ENCODE measurements at places on chromosomes 12 and 14.
A peak's percentile ranks its signal among the peaks of the same experiment; 100 is the strongest.

GRCh38 chr12:120925740-120926563 is 21.8 kb upstream of the SPPL3 start:
- no peak for DNase-seq

DNA sequence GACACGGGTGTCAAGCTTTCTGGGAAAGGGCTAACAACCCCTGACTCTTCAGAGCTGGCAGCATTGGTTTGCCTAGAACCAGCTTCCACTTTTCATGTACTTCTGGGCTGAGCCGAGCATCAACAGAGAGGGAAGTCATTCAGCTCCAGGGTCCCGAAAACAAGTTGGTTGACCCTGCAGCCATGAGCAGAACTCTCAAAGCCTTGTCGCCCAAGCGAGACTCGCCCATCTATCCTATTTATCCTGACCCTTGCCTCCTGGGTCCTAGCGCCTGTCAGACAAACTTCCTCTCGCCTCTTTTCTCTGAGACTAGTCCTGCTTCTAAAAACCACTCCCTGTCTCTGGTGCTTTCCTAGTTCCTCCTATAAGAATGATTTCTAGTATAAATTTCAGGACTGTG is 47.9 kb downstream of the ASCL4 start:
- no peak for DNase-seq

DNA sequence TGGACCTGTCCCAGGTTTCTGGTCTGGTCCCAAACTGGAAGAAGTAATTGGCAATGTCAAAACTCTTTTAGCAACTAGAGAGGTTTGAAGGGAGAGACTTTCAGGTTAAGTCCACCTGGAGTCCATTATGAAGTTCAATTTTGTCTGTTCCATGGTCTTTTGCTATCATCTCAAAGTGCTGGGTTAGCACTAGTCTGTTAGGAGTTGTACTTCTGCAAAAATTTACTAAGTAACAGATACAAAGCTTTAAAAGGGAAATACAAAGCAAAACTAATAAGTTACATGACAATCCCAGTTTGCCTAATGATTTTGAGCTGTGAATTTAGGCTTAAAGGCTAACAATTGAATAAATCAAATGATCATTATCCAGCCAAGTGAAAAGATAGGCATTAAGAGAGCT is 643.9 kb downstream of the C12orf50 start:
- DNase-seq, result no peak

DNA sequence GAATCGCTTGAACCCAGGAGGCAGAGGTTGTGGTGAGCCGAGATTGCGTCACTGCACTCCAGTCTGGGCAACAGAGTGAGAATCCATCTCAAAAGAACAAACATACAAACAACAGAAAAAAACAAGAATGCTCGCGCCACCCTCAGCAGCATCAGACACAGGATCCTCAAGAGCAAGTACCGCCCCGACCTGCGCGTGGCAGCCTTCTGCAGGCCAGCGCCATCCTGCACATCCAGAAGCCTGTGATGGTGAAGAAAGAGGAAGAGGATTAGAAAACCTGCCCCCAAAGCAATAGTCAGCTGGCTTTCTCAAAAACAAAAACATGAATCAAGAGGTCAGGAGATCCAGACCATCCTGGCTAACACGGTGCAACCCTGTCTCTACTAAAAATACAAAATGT is 30.0 kb upstream of the EID3 start:
- DNase-seq, result no peak

DNA sequence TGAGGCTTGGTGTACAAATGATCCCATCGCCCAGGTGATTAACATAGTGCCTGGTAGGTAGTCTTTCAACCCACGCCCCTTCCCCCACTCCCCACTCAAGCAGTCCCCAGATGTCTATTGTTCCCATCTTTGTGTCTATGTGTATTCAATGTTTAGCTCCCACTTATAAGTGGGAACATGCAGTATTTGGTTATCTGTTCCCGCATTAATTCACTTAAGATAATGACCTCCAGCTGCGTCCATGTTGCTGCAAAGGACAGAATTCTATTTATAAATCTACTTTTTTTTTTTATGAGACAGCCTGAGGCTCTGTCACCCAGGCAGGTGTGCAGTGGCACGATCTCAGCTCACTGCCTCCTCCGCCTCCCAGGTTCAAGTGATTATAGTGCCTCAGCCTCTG is 15.7 kb downstream of the SPX start:
- DNase-seq, result no peak

GRCh38 chr14:75614179-75614578 is 35.8 kb downstream of the FLVCR2 start:
- no peak for DNase-seq

GRCh38 chr12:15837141-15837790 is 44.9 kb upstream of the STRAP start:
- DNase-seq, result no peak

DNA sequence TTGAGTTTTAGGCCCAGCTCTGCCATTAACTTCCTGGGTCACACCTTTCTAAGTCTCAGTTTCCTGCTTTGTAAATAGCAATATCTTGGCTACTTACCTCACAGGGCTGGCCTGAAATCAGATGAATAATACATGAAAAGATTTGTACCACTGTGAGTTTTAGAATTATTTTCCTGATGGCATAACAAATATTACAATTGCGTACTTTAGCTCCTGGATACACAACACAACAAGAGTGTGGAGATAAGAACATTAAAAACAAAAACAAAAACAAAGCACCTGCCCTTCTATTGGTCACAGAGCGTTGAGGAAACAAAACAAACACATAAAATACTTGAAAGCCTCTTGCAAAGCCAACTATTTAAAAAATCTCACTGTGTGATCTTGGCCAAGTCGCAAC is 4.9 kb upstream of the HDAC7 start:
- DNase-seq, result no peak

- peak; percentile 79 for DNase-seq
Measured at GRCh38 chr14:61461808-61462275, 140.5 kb downstream of the PRKCH start.

GRCh38 chr12:110937104-110937641 is 16.8 kb upstream of the MYL2 start:
- DNase-seq, result peak; percentile 50

GRCh38 chr12:66235626-66236281 is 46.7 kb downstream of the IRAK3 start:
- DNase-seq, result no peak

GRCh38 chr14:29637411-29637810 is 290.2 kb downstream of the PRKD1 start:
- no peak for DNase-seq

GRCh38 chr12:126949558-126949957 is 1317.4 kb upstream of the TMEM132C start:
- no peak for DNase-seq

- no peak for DNase-seq
Measured at GRCh38 chr12:105704787-105705186, 374.3 kb downstream of the C12orf75 start.

DNA sequence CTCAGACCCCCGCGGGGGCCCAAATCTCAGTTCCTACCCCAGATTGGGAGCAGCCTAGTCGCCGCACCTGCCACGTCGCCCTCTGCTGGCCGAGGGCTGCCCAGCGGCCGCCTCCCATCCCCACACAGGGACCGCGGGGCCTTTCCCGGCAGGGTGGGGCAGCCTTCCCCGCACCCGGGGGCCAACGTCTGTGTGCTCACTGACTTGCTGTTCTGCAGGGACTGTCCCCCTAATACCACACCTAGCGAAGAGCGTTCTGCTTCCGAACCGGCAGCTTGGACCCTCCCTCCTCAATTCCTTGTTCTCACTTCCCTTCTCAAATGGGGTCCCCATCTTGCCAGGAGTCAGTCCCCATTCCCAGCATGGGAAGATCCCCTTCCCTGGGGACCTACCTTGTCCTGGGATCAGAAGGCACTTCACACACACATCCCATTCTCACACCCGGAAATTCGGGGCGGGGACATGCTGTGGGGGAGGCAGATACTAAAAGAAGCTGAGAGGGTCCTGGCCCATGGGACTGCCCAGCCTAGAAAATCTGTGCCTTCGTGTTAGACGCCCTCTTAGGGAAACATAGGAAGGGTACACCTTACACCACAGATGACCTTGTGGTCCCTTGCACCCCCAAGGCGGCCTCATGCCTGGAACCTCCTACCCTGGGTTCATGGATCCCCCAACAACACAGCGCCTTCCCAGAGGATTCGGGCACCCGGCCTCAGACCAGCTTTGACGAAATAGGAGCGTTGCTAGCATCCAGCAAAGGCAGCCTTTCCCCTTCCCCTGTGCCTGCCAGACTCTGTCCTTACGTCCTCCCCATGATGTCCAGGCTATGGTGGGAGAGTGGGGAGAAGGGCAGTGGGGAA is 16.4 kb downstream of the ACVRL1 start:
- DNase-seq, result peak; percentile 47

GRCh38 chr12:48602192-48602989 is 32.5 kb upstream of the LALBA start:
- DNase-seq, result no peak

DNA sequence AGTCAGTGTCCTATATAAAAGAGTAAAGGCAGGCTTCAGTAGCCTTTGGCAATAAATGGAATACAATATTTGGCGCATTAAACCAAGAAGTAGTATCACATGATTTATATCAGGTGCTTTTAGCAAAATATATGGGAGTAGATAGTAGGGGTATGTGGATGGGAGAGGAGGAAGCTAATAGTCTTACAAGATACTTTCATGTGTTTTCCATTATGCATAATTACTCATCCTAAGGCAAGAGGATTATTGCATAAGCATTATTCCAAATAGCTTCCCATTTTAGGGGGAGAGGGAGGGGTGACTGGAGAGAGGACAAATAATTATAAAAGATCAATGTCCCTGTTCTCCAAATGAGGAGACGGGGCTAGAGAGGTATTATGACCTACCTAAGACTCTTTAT is 104.3 kb downstream of the DUSP6 start:
- no peak for DNase-seq

DNA sequence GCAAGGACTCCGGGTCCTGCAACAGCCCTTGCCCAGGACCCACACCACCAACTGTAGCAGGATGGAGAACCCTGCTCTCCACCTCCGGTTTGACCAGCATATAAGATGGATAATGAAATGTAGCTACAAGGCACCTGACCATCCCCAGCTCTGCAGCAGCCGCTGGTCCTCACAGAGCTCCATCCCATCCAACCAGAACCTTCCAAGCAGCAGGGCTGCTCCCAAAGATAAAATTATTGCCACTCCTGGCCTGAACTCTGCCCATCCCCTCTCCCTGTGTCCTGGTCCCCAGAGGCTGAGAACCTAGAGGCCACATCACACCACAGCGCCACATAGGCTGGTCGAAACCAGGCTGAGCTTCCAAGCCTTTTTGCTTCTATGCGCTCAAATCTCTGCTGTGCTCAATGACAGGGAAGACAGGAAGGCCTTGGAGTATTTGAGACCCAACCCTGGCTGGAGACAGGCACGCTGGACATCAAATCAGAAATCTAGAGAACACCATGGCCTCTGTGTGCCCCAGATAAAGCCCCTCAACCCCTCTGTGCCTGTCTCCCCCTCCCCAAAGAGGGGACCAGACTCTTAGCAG is 4.2 kb downstream of the CDK2AP1 start:
- no peak for DNase-seq

DNA sequence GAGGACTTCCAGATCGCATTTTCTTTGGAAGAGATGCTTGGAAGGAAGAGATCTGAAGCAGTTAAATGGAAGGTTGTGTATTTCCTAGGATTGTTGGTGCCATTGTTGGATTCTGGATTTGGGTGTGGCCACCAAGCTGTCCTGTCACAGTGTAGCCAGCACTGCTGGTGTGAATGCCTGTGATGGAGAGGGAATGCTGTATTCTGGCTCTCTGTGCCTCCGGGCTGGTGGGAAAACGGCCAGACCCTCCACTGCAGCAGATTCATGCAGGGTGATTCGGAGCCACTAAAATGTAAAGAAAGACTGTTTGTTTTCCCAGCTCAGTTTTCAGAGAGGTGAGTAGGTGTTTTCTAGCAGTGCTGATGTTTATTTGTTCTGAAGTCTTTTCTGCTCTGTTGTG is 30.7 kb upstream of the MANSC4 start:
- no peak for DNase-seq

- no peak for DNase-seq
Measured at GRCh38 chr12:40314927-40315326, 90.1 kb downstream of the LRRK2 start.

DNA sequence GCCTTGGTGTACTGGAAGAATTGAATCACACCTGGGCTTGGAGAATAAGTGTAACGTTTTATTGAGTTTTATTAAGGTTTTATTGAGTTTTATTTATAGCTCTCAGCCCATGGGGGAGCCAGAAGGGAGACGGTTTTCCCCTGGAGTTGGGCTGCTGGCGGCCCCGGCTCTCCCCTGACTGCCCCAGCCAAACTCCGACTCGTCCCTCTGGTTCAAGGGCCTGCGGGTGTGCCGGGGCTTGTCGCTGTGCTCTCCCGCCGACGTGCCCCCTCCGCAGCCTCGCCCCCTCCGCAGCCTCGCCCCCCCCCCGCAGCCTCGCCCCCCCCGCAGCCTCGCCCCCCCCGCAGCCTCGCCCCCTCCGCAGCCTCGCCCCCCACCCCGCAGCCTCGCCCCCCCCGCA is 326.1 kb upstream of the RTL1 start:
- no peak for DNase-seq

DNA sequence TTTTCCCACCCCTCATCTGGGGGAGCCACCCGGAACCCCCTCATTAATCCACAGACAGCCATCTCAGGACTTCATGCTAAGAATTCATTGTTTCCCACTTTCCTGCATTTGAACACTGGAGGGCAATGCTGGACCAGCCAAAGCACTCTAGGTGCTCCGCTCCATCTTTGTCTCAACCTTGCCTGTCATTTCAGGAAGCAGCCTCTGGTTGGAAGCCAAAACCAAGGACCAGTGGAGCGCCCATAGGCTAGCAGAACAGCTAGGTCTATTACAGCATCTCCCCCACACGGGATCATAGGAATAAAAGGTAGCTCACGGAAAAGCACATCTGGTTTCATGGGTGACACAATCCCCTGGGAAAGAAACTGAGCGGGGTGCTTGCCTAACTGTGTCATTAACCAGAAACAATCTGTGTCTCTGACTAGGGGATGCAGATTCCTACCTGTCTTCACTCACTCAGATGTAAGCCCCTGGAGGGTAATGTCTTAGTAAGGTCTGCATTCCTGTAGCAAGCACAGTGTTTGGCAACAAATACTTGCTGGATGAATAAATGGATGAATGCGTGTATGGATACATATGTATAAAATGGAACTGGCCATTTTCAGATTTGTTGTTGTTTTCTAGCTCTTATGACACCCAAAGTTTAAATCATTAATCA is 197.0 kb downstream of the DAD1 start:
- DNase-seq, result no peak

- no peak for DNase-seq
Measured at GRCh38 chr12:85266356-85266755, 13.7 kb upstream of the ALX1 start.

DNA sequence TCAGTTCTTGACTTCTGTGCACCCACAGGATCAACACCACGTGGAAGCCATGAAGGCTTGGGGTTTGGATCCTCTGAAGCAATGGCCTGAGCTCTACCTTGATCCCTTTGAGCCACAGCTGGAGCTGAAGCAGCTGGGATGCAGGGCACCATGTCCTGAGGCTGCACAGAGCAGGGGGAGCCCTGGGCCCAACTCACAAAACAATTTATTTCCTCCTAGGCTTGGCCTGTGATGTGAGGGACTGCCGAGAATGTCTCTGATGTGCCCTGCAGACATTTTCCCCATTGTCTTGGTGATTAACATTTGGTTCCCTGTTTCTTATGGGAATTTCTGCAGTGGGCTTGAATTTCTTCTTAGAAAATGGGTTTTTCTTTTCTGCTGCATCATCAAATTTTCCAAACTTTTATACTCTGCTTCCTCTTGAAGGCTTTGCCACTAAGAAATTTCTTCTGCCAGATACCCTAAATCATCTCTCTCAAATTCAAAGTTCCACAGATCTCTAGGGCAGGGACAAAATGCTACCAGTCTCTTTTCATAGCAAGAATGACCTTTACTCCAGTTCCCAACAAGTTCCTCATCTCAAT is 288.2 kb downstream of the CCDC59 start:
- no peak for DNase-seq

- DNase-seq, result no peak
Measured at GRCh38 chr14:101400830-101401229, 160.5 kb upstream of the DIO3 start.
